GM23338 (cell line): ENCODE measurements at places on chromosomes 13 and 19.

DNA sequence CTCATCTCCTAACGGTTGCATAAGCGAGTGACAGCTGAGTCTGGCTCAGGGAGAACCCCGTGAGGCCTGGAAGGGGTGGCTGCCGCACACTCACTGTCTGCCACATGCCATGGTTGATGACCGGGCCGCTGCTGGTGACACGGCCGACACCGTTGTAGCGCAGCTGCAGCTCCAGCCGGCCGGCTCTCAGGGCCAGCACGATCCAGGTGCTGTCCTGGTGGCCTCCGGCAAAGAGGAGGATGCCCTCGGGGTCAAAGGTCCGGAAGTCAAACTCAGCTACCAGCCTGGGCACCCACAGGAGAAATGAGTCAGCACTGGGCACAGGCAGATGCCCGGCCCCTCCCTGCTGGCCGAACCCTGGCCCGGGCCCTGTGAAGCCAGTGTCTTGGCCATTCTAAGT lies 31.7 kb downstream of the GAS6 start:
- no peak for DNase-seq

- no peak for DNase-seq
Measured at GRCh38 chr13:110758195-110758805, 44.8 kb downstream of the ING1 start.

- no peak for DNase-seq
Measured at GRCh38 chr19:23783636-23784035, 24.9 kb upstream of the ZNF681 start.

- DNase-seq: no peak
Measured at GRCh38 chr19:15268928-15269253, 36.6 kb upstream of the EPHX3 start.

- no peak for DNase-seq
Measured at GRCh38 chr13:23432626-23433025, 876 bp downstream of the SACS start.

GRCh38 chr13:85093808-85094207 lies 705.4 kb downstream of the SLITRK6 start:
- no peak for DNase-seq

- DNase-seq: no peak
Measured at GRCh38 chr19:33238481-33239149, 13.0 kb upstream of the SLC7A10 start.
